Activated naive CD4-positive, alpha-beta T cell (primary cell): ENCODE measurements at places on chromosomes 16 and 17.

DNA sequence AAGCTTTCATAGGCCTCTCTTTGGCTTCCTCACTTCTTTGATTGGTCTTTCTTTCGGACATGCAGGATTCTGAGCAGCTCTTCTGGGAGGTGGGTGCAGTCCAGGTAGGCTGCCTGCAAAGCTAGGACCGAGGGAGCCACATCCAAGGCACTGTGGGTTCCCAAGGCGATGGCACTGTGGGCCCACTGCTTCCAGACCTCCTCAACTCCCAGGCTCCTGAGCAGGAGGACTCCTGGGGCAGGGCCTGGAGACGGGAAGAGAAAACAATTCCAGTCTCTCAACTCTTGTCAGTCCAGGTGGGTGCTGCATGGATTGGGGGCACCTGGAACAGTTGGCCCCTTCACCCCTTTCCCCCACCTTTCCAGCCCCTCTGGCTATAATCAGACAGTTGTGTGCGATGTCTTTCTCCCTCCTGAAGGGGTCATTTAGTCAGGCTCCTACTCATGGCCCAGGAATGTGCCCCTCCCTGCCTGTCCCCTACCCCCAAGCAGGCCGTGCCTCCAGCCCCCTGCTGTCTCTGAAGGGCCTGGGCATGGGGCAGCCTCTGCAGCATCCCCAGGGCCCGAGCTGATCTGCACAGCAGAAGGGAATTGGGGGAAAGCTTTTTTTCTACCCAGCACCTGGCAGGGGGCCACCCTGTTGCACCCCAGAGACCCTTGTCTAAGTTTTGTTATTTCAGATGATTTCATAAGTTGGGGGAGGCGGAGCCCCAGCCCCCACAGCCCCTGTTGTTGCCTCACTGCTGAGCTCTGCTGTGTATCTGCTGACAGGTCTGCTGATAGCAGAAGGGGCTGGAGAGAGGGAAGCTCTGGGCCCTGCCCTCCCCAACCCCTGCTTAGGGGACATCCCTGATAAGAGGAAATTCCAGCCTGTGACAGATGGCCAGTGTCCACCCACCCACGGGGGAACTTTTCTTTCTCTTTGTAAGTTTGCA lies 330.3 kb downstream of the SEC14L1 start:
- no peak for DNase-seq

- DNase-seq, result no peak
These were observed 15.0 kb downstream of the MYH13 start for GRCh38 chr17:10357768-10358167.

GRCh38 chr17:19270704-19271611 lies 33.8 kb downstream of the EPN2 start:
- no peak for DNase-seq

- DNase-seq, result no peak
These were observed 15.8 kb upstream of the AGRP start for GRCh38 chr16:67499106-67499505.

- DNase-seq, result no peak
These were observed 23.4 kb downstream of the PIK3R5 start for GRCh38 chr17:8941980-8942622.

- DNase-seq, result no peak
These were observed 6.1 kb upstream of the CALB2 start for GRCh38 chr16:71352466-71352865.
